Activated naive CD8-positive, alpha-beta T cell treated with anti-CD3 and anti-CD28 coated beads for 36 hours (primary cell): ENCODE measurements at places on chromosomes 6 and 20. TPM values are rescaled to one million over a fixed set of nuclear protein-coding genes. Genes with fewer than 3 reads are reported as not detected.

SULF2 gene
- total RNA-seq, result 0.88 TPM

MYB gene
- total RNA-seq, result 36.6 TPM

DACT2 gene
- total RNA-seq, result not detected

GRCh38 chr6:158663625-158664165, 13.8 kb downstream of the SYTL3 start:
- no peak for DNase-seq

- DNase-seq, result peak; percentile 16
These were observed 79.7 kb upstream of the SYNDIG1 start for GRCh38 chr20:24389686-24390085.

DNA sequence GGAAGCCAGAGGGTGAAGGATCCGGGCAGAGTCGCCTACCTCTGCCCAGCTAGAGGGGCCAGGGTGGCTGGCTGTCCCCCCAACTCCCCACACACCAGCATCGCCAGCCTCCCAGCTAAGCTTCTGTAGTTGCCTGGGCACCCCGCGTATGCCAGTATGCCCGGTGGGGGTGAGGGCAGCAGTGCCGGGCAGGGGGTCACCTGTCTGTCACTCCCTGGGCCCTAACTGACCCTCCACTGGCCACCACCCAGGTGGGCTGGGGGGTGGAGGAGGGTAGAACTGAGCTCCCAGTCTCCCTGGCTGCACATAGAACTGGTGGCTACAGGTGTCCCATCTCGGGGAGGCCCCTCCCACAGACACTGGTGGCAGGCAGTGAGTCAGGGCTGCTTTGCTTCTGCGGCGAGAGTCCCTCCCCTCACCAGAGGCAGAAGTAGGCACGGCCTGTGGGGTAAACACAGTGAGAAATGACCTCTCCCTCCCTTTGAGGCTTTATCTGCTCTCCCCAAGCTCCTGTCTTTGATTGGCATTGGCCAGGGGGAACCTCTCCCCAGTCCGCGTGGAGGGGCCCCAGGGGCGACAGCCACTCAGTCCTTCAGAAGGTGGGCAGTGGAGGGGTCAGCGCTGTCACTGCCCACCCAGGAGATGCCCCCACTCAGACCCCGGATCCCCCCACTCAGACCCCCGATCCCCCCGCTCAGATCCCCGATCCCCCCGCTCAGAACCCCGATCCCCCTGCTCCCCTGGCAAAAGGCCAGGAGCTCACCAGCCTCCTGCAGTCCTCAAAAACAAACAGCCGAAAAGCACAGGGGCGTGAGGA, 2.5 kb downstream of the NTSR1 start:
- no peak for DNase-seq
